ENCODE measurements at places on chromosomes 1 and 21.

DNA sequence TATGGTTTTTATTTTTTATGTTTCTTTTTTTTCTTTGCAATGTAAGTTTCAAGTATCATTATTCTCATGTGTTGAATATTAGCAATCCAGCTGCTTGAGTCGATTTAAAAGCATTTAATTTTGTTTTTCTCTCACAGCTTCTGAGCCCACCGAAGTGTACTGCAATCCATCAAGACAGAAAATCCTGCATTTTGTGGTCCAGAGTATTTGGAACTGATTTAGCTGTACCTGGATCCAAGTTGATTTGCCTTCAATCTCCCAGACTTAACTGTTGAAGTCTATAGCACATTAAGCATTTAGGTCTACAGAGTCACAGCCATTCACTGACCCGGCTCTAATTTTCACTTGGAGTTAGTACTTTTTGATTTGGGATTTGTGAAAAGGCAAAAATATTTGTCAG is 622.9 kb upstream of the ADAMTS5 start:
- no peak for DNase-seq

DNA sequence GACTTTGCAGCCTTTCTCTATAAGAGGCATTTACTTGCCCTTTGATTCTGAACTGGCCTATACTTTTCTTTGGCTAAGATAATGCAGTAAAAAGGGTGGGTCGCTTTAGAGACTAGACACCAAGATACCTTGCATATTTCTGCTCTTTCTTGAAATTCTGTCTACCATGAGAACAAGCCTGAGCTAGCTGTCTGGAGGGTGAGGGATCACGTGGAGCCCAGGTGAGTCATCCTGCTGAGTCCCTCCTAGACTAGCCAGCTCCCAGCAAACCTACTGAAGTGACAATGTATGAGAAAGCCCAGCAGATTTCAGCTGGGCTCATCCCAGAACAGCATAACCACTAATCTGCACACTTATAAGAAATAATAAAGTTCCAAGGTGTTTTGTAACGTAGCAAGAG is 408.0 kb upstream of the KAZN start:
- no peak for DNase-seq

- DNase-seq, result no peak
Observed at GRCh38 chr1:160874935-160875334, 10.0 kb downstream of the ITLN1 start.

DNA sequence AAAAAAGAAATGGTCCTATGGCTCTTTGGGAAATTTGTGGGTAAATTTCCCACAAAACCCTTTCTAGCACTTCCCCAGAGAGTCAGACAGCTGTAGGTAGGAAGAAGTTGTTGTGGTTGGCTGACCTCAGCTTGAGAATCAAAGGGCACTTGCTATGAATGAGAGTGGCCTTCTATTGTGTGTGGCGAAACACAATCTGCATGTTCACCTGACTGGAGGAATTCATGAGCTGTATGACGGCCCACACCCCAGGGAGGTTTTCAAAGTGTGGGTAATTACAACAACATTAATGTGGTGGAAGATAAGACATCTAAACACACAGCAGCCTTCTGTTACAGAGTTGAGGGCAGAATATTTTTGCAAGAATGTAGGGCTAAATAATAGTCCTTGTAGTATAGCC is 38.8 kb downstream of the NGF start:
- DNase-seq, result no peak

GRCh38 chr1:8641377-8641997 is 176.0 kb downstream of the RERE start:
- DNase-seq, result no peak

DNA sequence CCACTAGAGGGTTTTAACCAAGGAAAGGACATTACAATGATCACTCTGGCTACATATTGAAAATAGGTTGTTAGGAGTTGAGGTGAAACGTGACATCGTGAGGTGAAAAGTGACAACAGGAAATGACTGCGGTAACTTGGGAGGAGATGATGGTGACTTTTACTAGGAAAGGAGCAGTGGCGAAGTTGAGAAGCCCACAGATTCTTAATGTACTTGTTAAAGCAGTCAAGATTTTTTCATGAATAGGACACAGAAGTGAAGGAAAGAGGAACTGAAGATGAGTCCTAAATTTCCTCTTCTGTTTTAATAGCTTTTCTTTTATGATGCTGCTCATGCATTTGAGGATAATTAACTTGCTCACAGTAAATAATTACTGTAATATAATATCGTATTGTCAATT is 59.5 kb downstream of the OMA1 start:
- DNase-seq, result no peak
